ENCODE measurements at places on chromosomes 3 and 15.

DNA sequence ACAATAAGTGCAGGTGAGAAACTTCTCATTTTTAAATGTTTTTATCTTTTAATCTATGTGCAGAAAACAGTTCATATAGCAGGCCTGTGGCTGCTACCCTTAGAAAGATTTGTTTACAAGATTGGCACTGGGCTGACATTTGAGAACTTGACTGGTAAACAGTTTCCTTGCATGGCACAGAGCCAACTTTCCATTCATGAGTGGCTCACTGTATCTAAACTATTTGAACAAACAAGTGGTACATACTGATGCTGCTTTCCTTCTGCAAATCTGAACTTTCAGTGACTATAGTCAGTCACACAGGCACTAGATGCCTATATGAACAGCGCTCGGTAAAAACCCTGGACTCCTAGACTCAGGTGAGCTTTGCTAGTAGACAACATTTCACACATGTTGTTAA, 6.3 kb upstream of the GTPBP8 start:
- no peak for DNase-seq

- DNase-seq: peak; percentile 43
Measured at GRCh38 chr3:38479431-38480092, 16.6 kb upstream of the EXOG start.

DNA sequence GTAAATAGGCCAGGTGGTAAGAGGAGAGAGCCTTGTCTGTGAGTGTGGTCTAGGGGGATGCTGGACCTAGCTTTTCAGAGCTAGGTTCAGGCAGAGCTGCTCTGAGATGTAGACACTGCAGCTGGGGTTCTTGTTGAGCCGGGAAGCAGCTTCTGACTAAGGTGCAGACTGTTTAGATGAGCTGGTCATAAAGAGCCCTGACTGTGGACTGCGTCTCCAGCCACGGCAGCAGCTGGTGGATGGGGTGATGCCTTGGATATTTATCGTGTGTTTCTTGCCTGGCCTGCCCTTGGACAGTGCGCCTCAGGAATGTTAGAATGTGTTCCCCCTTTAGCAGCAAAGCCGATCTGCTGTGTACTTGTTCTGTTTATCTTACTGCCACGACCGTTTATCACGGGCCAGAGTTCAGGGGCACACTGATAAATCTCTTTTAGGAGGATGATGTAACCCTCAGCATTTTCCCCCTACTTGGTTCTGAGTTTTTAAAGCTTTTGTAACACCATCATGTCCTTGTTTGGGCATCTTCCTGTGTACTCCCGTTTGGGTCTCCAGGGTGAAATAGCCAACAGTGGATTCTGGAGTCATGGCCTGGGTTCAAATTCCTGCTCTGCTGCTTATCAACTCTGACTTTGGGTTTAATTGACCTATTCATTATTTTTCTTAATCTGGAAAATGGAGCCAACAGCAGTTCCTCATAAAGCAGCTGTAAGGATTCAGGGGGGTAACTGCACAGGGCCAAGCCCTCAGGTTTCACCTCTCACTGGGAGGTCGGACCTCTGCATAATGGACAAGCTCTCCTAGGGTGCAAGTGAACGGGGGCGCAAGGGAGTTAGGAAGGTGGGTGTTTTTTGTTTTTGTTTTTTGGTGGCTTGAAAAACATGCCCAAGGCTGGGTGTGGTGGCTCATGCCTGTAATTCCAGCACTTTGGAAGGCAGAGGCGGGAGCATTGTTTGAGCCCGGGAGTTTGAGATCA, 51.4 kb downstream of the FLNB start:
- DNase-seq: no peak

- DNase-seq: no peak
Measured at GRCh38 chr3:53616321-53616720, 121.9 kb downstream of the CACNA1D start.

- DNase-seq: no peak
Measured at GRCh38 chr15:67097930-67098740, 32.7 kb downstream of the SMAD3 start.

DNA sequence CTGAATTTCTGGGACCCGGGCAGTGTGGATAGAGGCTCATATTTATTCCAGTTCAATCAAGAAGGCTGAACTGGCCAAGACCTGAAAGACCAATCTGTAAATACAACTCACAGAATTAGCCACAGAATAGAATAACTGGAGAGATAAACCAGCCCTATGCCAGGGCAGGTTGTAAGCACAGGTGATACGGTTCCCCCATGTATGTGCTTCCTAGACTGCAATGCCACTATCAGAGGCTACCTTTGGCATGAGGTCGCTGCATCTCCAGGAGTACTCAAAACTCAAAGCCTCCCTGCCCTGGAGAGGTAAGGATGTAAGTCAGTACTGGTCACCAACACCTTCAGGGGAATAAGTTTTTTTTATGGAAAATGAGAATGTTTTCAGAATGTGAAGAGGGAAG, 235.5 kb downstream of the NR1D2 start:
- no peak for DNase-seq

- DNase-seq: no peak
Measured at GRCh38 chr3:64150623-64151207, 74.6 kb downstream of the PRICKLE2 start.

DNA sequence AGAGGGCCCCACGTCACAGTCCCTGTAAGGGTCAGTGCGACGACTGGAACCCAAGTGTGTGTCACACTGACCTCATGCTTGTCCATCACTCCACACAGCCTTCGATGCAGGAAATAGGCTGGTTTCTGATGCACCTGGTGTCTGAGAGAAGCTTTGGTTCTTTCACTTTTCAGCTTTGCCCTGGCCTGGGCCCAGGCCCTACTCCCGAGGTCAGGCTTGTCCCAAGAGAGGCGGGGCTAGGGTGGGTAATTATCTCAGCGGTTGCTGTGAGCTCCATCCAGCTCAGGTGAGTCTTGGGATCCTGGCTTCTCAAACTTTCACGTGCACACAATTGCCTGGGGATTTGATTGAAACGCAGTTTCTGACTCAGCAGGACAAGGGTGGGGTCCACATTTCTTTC, 19.6 kb upstream of the CHRNB4 start:
- no peak for DNase-seq

DNA sequence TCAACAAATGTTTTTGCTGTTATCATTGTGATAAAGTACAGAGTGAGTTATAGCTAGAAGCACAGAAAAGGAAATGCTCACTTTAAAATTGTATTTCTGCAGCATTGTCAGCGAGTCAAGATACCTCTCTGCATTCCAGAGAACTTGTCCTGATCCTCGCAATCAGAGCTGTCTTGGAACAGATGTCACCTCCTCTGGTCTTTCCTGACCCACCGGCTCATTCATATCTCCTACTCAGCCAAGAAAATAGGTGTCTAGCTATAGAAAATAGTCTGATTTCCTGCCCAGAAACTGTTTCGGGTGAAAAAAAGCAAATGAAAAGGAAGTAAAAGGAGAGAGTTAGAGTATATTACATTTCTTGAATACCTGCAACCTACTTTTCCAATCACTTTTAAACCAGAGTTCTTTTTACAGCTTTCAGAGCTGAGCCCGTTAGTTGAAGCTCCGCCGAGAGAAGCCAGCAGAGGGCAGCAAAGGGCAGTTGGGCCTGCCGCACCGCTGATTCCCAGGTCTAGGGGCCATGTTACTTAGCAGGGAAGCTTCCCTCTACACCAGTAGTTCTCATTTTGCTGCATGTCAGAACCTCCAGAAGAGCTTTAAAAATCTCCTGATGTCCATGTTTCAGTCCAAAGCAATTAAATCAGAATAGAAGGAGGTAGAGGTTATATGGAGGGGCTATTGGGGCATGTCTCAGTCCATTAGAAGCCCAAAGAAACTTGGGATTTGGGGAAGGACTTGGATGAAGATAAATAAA, 185.7 kb upstream of the THRB start:
- peak; percentile 75 for DNase-seq

All from activated CD4-positive, alpha-beta T cell treated with anti-CD3 and anti-CD28 coated beads, Interleukin-2, amount 50 U/mL, for 48 hours (primary cell).